AG04449 (cell line): ENCODE measurements at places on chromosomes 6 and 20.
A peak's percentile ranks its signal among the peaks of the same experiment; 100 is the strongest.

DNA sequence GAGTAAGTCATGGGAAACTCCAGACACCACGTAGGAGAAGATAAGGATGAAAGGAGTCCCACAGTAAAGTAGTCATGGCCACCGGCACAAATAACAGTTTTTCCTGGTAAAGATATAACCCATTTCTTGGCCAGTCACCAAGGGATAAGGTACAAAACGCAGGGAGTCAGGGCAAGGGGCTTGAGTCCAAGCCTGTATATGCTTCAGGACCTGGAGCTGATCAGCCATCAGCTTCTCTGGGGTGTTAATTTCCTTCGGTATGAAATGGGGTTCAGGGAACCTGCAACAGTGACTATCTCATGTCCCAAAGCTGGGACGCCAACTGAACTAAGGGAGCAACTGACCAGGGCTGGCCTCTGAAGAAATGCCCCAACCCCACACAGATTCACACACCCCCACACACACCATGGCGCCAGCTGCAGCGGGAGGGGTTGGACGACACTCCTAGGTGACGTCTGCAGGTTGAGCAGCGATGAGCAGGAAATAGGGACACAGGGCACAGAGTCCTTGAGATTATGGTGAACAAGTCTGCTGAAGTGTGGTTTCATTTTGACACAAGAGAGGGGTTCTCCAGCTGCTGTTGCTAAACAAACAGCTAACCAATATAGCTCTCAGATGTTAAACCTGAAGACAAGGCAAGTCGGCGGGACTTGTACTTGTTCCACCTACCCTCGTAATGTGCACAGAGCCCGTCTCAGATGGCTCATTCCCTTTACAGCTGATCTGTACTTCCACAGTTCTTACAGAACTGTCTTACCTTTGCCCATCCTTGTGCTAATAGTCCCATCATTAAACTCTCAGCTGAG, 7.4 kb upstream of the ADTRP start:
- no peak for DNase-seq

GRCh38 chr6:73798592-73798991, 102.6 kb downstream of the CD109 start:
- DNase-seq, result peak; percentile 89

GRCh38 chr20:11372876-11373790, 544.6 kb upstream of the BTBD3 start:
- no peak for DNase-seq

DNA sequence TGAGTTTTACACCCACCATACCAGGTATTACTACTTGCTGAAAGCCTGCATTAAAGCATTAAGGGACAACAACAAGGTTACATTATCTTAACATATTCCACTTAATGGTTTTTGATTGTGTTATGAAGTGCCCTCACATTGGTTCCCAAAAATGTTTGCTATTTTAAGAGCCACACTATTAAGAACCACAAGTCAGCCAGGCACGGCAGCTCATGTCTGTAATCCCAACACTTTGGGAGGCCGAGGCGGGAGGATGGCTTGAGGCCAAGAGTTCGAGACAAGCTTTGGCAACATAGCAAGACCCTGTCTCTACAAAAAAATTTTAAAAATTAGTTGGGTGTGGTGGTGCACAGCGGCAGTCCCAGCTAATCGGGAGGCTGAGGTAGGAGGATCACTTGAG, 28.2 kb downstream of the ATXN1 start:
- no peak for DNase-seq

- no peak for DNase-seq
Observed at GRCh38 chr6:170101281-170102035, 189.4 kb downstream of the DLL1 start.

GRCh38 chr6:168078175-168078942, 653 bp downstream of the FRMD1 start:
- DNase-seq, result no peak

- DNase-seq, result no peak
Observed at GRCh38 chr6:137473598-137473997, 20.6 kb downstream of the OLIG3 start.

- DNase-seq, result no peak
Observed at GRCh38 chr6:120671519-120671918, 662.8 kb downstream of the TBC1D32 start.

DNA sequence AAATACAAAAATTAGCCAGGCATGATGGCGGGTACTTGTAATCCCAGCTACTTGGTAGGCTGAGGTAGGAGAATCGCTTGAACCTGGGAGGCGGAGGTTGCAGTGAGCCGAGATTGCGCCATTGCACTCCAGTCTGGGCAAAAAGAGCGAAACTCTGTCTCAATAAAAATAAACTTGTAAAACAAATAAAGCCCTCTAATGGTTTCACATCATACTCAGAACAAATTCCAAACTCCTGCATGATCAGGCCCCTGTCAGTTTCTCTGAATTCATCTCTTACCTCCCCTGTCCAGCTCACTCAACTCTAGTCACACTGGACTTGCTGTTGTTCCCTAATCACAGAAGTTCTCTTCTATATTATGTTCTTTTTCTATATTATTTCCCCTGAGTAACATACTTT, 43.1 kb upstream of the SGK1 start:
- DNase-seq, result no peak

- DNase-seq, result no peak
Observed at GRCh38 chr6:37030599-37030998, 25.1 kb downstream of the FGD2 start.

DNA sequence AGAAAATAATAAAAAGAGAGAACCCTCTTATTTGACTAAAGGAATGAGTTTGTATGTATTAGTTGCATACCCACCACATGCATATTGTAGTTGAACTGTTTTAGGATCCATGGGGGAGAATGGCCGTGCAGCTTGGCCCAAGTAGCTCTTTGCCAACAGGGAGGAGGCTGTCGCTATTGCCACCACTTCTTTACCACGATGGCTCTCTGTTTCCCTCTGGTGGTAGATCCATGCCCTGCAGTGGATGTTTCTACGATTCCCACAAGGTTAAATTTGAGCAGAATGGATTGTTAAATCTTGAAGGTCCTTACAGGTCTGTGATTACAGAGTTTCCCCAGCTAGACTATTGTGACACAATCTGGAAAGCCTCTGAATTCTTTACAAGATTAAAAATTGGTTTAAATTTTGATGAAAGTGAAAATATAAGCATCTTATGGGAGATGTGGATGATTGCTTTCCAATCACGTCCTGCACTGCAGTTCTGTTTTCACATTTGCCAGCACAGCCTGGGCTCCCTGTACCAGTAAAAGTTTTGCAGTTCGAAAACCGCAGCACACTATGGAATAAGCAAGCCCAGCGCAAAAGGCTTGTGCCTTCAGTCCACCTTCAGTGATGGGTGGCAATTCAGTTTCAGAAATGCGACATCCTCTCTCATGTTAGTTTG, 34.4 kb upstream of the FNDC1 start:
- no peak for DNase-seq

DNA sequence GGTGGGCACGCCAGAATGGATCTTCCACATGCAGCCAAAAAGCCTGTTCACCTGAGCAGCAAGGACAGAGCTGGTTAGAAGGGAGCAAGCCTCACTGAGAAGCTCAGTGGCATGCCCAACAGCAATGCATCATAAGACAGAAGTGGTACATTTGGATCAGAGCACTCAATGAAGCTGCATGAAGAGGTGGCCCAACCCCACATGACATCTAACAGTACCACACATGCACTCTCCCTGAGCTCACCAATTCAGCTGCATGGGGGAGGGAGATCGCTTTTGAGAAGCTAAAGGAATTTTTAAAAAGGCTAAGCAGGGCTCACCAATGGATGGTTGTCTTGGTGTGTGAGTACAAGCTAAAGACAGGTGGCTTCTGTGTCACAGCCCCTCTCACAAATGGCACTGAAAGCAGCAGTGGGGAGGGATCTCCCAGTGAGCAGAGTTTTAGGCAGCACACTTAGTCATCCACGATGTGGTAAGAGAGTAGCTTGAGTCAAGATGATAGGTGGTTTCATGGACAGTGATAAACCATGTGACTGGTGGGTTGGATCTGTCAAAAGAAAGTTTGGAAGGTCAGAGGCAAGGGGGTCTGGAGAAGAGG, 166.6 kb upstream of the TAB2 start:
- no peak for DNase-seq

DNA sequence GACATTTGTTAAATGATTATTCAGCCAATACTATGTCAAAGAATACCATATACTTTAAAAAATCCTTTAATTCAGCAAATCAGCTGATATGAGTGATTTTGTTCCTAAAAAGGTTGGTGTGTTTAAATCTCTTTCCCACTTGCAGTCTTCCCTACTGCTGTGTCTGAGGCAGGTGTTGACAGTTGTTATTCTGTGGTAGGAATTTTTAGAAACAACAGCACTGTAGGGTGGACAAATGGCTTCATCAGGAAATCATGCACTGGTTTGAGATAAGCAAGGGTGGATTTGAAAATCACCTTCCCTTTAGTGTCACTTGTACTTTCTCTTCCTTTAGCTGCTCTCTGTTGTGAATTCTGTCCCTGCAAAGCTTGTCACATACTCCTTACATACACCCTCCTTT, 213.7 kb upstream of the SGK1 start:
- no peak for DNase-seq

DNA sequence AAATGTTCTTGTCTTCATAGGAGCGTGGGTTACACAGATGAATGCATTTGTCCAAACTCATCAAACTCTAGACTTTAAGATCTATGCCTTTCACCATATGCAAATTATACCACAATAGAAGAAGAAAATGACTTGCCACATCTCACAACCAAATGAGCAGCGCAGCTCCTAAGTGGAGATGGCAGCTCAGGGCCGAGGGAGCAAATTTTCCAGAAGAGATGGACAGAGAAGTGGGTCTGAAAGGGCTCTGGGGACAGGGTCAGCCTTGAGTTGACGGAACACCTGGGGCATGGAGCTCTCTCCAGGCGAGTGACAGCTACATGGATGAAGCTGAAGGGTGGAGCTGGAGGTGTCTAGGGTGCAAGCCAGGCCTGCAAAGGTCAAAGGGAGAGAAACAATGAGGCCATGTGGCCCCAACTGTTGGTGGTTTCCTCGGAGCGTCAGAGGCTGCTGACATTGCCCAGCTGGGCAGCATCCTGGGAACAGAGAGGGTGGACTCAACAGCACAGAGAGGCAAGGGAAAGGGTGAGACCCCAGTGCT, 228.3 kb downstream of the NRN1 start:
- DNase-seq, result no peak

DNA sequence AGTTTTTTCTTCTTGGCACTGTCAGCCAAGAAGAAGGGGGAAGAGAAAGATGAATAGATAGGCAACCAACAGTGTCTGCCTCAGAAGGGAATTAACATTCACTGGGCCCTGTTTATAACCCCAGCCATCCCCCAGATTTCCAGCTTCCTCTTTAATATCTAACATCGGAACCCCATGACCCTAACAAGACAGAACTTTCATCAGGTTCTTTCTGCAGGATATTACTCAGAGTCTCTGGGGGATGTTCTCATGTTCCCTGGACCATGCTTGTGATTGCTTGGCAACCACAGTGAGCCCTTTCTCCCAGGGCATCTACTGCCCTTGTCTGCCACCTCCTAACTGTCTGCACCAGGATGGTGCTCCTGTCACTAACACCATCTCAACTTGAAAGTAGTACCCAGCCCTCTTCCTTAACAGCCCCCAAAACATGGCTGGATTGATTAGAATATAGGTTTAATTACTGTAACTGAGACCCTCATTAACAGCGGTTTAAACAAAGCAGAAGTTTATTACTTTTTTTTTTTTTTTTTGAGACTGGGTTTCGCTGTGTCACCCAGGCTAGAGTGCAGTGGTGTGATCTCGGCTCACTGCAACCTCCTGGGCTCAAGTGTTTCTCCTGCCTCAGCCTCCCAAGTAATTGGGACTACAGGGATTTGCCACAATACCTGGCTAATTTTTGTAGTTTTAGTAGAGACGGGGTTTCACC, 12.0 kb upstream of the PTPN1 start:
- DNase-seq, result no peak

DNA sequence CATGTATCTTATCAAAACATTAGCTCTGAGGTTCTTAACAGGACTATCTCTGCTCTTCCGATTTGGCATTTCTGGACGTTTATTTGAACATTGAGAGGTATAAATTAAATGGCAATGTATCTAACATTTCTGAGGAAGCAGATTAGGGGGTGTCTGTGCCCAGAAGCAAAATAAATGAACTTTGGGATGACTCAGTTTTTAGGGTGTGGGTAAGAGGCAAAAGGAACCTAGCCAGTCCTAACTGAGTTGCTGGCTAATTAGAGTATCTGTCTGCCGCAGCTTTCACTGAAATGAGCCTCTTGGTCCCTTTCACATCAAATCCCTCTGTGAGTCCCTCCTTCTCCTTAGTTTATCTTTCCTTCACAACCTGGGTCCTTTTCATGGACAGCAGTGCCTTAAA, 1.1 kb downstream of the RNF144B start:
- DNase-seq, result no peak
